ENCODE measurements at places on chromosomes 7 and 10. TPM values are rescaled to one million over a fixed set of nuclear protein-coding genes. Genes with fewer than 3 reads are reported as not detected.

DNA sequence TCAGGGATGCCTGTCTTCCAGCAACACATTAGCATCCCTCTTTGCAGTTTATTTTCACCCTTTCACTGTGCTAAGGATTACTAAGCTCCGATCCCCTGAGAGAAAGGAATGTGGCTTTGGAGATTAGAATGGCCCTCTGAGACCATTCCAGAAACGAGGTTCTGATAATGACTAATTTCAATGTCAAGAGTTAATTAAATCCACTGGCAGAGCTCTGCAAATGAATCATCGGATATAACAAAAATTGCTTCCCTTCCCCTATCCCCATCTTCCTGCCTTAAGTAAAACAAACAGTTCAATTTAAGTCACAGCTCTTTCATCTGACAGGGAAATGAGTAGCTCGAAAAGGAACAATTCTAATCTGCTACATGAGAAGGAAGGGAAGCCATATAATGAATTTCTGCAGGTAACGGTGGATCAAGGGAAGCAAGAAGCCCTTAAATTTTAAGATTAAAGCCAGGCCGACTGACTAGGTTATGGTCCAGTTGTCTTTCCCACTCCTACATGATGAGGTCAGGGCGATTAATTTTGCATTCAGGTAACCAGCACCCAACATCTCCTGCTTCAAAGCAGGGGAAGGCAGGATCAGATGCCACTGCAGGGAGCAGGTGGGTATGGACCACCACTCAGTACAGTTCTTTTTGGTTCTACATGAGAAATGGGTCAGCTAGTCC, 50.5 kb downstream of the MALSU1 start:
- DNase-seq, result no peak

DNA sequence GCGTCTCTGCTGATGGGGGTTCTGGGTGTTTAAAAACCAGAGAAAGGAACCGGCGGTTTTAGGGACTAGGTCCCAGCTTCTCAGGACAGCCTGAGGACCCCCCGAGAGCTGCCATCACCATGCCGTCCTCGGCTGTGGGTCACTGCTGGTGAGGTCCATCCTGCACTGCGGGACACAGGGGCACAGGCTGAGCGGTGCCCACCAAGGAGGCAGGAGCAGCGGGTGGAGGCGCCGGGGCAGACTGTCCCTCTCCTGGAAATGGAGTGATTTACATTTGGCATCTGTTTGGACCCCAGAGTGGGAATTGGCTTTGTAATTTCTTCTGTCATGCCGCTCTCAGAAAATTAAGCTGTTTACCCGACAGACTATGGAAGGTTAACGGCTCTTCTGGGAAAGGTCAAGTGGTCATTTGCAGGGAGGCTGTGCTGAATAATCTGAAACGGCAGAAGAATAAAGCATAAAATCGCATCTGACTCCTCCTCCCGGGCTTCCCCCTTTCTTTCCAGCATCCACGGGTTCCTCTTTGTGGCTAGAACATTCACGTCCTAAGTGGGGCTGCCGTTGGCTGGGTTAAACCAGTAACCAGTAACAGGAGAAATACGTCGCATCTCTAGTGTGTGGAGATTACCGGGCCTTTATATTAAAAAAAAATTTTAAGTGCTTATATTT, 31.7 kb downstream of the LHPP start:
- no peak for DNase-seq

- peak; percentile 23 for DNase-seq
These were observed 124.3 kb downstream of the CUX1 start for GRCh38 chr7:101941481-101942383.

DNA sequence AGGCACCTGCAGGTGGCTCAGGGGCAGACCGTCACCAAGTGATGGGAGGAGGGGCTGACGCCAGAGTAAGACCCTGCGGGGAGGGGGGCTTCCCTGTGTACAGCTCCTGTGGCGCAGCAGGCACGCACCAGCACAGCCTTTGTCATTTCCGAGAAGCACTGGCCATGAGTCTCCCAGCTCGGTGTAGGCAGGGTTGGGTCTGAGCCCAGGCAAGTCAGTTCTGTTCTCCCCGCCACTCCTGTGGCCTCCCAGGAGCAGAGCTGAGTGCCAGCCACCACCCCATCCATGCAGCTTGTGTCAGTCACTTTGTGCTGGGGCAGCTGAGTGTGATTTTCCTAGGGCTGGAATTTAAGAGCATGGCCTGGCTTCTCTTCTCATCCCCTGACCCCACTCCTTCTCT, 13.2 kb downstream of the CPSF4 start:
- peak; percentile 54 for DNase-seq

TMEM196 gene
- total RNA-seq, result not detected

- no peak for DNase-seq
These were observed 267.5 kb upstream of the SP4 start for GRCh38 chr7:21160401-21160800.

NACAD gene
- 4.7 TPM for total RNA-seq

GPR141 gene
- 0.38 TPM for total RNA-seq

- DNase-seq, result no peak
These were observed 520.2 kb downstream of the PTPRN2 start for GRCh38 chr7:158067219-158067930.

TWIST1 gene
- 1.4 TPM for total RNA-seq

GRCh38 chr7:139522830-139523198, 671 bp upstream of the CLEC2L start:
- DNase-seq, result no peak

- no peak for DNase-seq
These were observed 45.1 kb upstream of the ADAM12 start for GRCh38 chr10:126433351-126433750.
